NCI-H526 treated with DMSO at 0.1 percent for 48 hours (cell line): ENCODE measurements at places on chromosomes 3 and 15.

DNA sequence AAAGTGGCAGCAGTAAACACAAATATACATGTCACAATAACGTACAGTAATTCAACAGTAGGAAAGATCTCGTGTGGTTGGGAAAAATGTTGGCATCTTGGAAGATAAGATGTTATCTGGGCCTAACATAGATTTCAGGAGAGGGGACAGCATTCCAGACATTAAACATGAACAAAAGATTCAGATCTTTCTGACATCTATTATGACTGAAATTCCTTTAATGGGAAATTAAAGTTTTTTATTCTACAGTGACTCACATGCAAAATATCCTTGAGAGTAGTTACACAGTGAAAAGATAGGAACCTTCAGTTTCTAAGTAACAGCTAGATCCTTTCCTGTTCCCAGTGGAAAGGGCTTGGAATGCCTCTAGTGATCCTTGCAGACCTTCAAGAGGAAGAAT, 9.2 kb downstream of the NDUFB5 start:
- no peak for DNase-seq

DNA sequence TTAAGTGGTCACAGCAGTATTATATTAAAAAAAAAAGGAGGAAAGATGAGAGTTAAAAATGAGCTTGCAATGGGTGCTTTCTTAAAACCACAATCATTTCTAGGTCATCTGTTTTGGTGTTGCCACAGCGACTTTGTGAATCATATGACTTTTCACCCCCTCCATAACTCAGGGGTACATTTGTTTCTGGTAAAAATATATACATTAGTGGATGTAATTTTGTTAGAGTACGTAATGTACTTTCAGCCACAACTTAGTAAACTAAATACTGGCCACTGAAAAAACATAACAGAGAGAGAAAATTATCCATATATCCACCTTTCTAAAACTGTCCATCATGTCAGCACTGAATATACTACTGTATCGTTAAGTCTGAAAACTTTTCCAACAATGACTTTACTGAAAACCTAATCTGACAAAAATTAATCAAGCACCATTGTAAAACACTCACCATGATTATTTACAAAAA, 3.4 kb downstream of the ANKRD28 start:
- DNase-seq, result no peak

- no peak for DNase-seq
These were observed 182.8 kb downstream of the TLE3 start for GRCh38 chr15:69914960-69915359.

- no peak for DNase-seq
These were observed 108.6 kb upstream of the MRPS22 start for GRCh38 chr3:139235192-139235591.

DNA sequence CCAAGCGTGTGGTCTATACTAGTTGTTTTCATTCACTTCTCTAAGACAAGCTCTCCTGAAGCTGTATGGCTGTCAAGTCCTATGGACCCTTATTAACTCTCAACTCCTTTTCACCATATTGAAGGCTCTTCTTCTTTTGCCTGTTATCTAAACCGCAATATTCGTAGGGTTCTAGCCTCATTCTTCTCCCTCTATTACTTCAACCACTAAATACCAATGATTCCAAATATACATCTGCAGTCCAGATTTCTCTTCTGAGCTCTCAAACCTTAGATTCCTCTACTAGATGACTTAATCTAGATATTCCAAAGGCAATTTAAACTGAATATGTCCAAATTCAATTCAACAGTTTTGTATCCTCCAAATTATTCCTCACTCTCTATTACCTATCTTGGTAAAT, 24.6 kb downstream of the AQR start:
- DNase-seq, result no peak
